ENCODE measurements at places on chromosomes 12 and 14. TPM values are rescaled to one million over a fixed set of nuclear protein-coding genes. Genes with fewer than 3 reads are reported as not detected.
A peak's percentile ranks its signal among the peaks of the same experiment; 100 is the strongest.

GRCh38 chr12:57261428-57261865 lies 10.5 kb upstream of the STAC3 start:
- no peak for DNase-seq

GRCh38 chr14:99673305-99674063 lies 10.6 kb upstream of the CYP46A1 start:
- DNase-seq, result no peak

DNA sequence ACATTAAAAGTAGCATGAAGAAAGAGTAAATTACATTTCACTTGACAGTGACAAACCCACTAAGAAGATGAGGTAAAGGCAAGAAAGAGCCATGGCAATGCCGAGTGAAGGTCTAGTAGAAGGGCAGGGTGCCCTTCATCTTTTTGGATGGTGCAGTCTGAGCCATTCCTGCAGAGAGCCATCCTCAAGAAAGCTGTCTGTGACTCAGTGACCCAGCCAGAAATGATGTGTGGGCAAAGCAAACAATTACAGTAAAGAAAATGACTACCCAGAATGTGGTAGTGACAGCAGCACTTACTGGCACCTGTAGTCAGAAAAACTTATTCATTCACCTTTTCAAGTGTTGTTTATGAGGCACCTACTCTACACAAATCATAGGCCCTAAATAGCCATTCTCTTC lies 281.7 kb downstream of the DUSP6 start:
- no peak for DNase-seq

- no peak for DNase-seq
These were observed 290.9 kb downstream of the LRIG3 start for GRCh38 chr12:58629376-58629775.

DNA sequence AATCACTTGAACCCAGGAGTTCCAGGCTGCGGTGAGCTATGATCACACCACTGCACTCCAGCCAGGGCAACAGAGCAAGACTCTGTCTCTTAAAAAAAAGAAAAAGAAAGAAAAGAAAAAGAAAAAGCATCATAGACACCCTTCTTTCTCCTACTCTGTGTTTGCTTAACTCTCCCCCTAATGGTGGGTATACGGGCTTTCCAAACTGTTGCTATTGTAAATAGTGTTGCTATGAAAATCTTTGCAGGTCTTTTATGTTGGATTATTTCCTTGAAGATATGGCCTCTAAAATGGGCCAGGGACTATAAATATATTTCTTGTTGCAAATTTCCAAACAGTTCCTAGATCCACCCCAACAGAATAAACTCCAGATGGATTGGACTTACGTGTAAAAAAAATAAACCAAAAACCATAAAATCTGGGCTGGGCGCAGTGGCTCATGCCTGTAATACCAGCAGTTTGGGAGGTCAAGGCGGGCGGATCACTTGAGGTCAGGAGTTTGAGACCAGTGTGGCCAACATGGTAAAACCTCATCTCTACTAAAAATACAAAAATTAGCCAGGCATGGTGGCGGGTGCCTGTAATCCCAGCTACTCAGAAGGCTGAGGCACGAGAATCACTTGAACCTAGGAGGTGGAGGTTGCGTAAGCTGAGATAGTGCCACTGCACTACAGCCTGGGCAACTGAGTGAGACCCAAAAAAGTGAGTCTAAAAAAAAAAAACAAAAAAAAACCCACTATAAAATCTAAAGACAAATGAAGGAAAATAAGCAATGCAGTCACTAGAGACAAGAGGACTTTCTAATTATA lies 25.9 kb downstream of the NFKBIA start:
- no peak for DNase-seq

DNA sequence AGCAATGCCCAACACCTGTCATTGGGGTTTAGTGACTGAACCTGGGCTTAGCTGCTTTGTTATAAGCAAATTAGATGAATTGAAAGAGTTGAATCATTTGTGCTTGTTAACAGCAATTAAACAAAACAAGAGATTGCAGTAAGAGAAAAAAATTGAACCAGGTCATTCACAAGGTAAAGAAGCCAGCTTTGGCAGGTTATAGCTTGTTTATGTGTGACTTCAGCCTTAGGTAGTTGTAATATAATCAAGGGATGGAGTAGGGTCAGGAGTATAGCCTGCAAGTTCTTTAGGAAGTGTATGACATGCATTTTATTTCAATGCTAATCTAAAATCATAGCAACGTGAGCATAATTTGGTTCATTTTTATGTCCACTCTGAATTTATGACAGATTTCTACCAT lies 63.4 kb upstream of the PLEKHG3 start:
- no peak for DNase-seq

- no peak for DNase-seq
These were observed 178.4 kb upstream of the PARP11 start for GRCh38 chr12:4051596-4051995.

DNA sequence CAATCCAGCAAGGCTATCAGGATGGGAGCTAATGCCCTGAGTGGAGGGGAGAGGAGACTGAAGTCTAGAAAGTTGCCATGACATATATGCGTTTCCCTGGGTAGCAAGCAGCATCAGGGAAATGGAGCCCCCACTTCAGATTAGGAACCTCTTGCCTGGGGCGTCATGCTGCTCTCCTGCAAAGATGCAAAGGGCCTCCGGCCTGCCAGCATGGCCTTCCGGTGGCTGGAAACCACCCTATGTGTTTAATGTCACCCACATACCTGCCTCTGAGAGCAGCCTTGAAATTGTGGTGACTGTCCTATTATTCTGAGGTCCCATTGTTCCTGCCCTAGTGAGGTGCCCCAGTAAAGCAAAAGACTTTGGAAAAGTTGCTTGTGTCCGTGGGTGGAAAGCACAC lies 10.0 kb upstream of the IFI27L2 start:
- DNase-seq, result no peak

The KRT79 gene
- not detected for total RNA-seq

GRCh38 chr12:71945121-71945520 lies 6.5 kb downstream of the TPH2 start:
- no peak for DNase-seq

DNA sequence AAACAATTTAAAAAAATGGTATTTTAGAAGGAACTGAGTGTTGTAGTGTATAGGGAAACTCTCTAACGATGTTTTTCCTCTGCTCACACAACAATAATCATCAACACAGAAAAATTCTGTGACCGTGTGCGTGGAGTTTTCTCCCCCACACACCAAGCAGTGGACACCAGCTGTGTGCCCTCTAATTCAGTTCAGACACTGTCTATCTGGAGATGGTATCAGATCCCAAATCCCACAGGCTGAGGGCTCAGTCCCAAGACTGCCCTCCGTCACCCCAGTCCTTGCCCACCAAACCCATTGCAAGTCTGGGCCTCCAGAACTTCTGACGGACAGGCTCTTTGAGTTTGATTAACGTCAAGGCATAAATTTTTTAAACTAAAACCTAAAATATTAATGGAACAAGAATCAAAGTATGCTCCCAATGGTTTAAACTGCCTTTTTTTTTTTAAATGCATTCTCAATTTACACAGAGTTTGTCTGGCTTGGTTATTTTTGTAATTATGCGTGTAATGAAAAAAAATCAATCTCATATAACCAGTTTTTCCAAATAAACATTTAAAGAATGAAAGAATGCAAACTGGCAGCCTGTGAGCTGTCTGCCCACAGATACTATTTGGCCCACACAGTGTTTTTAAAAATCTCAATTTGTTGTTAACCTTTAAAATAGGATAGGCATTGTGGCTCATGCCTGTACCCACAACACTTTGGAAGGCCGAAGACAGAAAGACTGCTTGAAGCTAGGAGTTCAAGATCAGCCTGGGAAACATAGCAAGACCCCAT lies 19.2 kb downstream of the BLTP3B start:
- no peak for DNase-seq

The MBD6 gene
- total RNA-seq, result 74.7 TPM

The TAPBPL gene
- total RNA-seq, result 15.8 TPM

DNA sequence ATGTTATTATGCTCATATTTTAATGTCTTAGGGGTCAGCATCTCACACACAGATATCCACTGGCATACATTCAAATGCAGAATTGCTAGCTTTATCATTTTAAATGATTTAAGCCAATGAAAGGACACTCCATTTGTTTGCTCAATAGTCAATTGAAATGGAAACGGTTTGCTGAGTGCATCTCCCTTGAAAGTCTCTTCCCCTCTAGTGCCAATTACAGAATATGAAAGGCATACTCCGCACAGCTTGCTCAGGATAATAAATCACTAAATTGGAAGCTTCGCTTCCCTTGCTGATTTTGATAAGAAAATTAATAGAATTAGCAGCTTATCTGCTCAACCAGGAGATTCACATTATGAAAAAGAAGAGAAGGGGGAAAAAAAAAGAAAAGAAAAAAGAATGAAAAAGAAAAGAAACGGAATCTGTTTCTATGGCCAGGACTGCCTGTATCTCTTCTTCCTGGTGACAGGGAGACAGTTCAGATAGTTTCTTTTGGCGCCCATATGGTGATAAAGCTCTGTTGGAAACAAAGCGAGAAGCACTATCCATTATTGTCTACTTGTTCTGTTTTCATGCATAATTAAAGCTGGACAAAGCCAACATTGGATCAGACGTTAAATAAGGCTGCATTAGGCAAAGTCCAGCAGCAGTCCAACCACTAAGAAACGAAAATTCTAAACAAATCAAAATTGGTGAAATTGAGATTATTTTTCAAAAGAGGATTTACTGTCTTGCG lies 225.0 kb downstream of the GXYLT1 start:
- no peak for DNase-seq

The FGF23 gene
- total RNA-seq, result not detected

The KRT74 gene
- total RNA-seq, result 0.34 TPM

The SLC6A15 gene
- total RNA-seq, result not detected

- DNase-seq, result no peak
These were observed 32.4 kb downstream of the TTC8 start for GRCh38 chr14:88856786-88857366.

The CCDC198 gene
- not detected for total RNA-seq

GRCh38 chr14:74649673-74650072 lies 37.6 kb upstream of the LTBP2 start:
- no peak for DNase-seq

- DNase-seq, result no peak
These were observed 81.1 kb upstream of the ST8SIA1 start for GRCh38 chr12:22415342-22416309.

DNA sequence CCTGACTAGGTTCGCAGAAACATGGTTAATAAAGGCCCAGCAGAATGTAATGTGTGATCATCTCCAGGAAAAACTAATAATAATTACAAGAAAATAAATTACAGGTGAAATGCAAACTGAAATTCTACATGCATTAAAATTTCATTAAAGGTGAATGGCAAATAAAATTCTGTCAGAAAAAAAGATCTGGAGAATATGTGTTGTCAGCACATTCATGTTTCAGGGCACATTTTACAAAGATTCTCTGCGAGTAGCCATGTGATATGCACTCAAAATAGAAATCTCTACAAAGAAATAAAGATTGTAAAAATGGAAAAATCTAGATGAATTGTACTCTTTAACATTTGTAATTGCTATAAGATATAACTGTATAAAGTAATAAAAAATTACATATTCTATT lies 765.2 kb downstream of the TMEM121 start:
- DNase-seq, result no peak

The RNFT2 gene
- total RNA-seq, result 6.0 TPM

The IL31 gene
- total RNA-seq, result not detected

- no peak for DNase-seq
These were observed 60.8 kb downstream of the CAPZA3 start for GRCh38 chr12:18798535-18799361.

- no peak for DNase-seq
These were observed 35.1 kb downstream of the SCN8A start for GRCh38 chr12:51626115-51626514.

The TAS2R46 gene
- 1.5 TPM for total RNA-seq

GRCh38 chr12:47545938-47546609 lies 159.8 kb downstream of the RPAP3 start:
- no peak for DNase-seq

DNA sequence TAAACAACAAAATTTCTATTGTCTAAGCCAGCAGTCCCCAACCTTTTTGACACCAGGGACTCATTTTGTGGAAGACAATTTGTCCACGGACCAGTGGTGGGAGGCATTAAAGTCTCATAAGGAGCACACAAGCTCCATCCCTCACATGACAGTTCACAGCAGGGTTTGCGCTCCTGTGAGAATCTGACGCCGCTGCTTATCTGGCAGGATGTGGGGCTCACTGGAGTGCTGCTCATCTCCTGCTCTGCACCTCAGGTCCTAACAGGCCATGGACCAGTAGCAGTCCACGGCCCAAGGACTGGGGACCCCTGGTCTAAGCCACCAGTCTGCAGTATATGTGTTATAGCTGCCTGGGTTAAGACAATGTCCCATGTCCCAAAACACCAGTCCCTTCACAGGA lies 27.2 kb downstream of the VCPKMT start:
- DNase-seq, result peak; percentile 22

The LRTM2 gene
- total RNA-seq, result not detected

The GLIPR1L1 gene
- total RNA-seq, result not detected

- DNase-seq, result no peak
These were observed 220.3 kb downstream of the ASCL1 start for GRCh38 chr12:103177639-103178255.

- DNase-seq, result peak; percentile 19
These were observed 413 bp upstream of the TUBA1C start for GRCh38 chr12:49264466-49264872.

The TSPAN19 gene
- total RNA-seq, result not detected

The CCER1 gene
- not detected for total RNA-seq

- DNase-seq, result no peak
These were observed 337.7 kb downstream of the C12orf75 start for GRCh38 chr12:105667973-105668743.

- DNase-seq, result peak; percentile 84
These were observed 103.5 kb upstream of the BCAT1 start for GRCh38 chr12:25052196-25052913.

The KRT83 gene
- total RNA-seq, result not detected

- no peak for DNase-seq
These were observed 50.0 kb upstream of the CERS5 start for GRCh38 chr12:50217202-50217601.

The TAS2R9 gene
- total RNA-seq, result not detected

DNA sequence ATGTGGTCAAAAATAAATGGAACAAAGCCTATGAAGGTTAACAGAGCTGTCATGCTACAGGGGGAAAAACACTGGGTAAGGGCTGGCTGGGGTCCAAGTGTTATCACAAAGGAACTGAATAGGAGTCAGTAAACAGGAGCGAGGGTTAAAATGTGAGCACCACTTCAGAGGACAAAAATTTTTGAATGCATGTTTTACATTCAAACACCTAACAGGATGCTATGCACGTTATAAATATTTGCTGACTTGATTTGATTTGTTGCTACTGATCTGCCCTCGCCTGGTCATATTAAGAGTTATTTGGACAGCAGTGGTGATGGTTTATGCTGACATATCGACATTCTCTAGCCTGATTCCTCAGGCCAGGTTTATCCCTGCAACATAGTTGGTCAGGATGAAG lies 7.4 kb upstream of the KTN1 start:
- DNase-seq, result no peak

GRCh38 chr12:77751939-77752338 lies 78.8 kb upstream of the NAV3 start:
- no peak for DNase-seq

DNA sequence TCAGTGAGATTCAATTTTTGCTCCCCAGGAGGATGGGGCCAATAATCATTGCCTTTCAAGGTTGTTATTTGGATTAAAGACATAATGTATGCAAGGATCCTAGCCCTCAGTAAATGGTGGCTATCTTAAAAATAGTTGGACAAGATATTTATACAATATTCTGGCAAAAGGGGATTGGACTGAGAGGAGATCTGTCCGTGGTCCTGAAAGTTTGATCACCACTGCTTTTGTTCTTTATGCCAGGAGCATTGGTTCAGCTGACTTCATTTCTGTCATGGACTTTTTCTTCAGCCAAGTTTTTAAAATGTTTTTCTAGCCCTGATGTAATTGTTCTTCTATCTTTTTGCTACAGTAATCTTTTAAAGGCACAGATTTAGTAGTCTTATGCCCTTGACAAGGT lies 70.2 kb upstream of the TCL1A start:
- no peak for DNase-seq

Measured in CD4-positive, alpha-beta T cell (primary cell).